ENCODE measurements at places on chromosomes 7 and 10.

DNA sequence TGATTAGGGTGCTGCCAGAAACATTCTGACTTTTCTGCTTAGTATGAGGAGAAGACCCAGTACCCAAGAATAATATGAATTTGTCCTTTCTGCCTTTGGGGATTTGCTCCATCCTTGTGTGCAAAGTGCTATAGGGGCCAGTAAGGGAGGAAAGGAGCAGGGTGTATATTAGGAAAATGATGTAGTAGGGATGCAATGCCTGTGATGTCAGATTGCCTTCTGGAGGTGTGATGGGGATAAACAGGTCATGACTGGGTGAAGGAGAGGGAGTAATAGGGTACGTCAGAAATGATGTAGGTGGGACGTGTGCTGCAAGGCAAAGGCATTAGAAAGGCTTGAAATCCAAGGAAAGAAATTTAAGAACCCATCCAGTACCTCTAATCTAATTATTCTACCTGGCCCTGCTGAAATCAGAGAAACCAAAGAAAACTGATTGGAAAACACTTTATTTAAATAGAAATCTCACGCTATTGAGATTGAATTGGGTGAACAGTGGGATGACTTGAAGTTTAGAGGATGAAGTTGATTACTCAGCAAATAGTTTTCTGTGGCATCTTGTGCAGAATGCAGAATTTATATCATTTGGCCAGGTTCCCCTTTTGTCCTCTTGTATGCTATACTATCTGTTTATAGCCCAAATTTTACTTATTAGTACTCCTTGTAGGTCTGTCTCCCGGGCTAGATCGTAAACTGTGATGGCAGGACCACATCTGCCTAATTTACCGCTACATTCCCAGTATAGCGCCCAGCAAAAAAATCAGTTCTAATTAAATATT lies 503.9 kb downstream of the SUGCT start:
- no peak for DNase-seq
- H3K27ac ChIP-seq = no peak overlapping the region
- no peaks in the 10 kb centered on the region for H3K36me3 ChIP-seq
- H3K4me1 ChIP-seq = no peaks in the 10 kb centered on the region
- H3K4me3 ChIP-seq = no peak overlapping the region

DNA sequence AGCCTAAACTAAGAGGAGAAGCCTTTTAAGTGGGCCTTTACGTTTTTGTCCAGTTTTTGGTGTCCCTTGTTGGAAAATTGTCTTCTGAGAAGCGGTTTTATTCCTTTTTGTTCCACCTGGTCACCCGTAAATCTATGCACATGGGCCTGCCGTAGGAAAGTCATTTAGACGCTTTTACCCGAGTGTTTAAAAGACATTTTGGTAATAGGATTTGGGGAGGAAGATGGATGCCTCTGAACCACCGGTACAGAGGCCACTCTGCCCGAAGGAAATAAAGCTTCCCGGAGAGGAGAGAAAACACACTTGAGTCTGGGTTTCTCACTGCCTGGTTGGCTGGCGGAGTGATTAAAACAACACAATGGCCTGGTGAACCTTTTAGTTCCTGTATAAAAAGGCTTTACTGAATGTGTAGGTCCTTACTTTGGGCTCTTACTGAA lies 760 bp downstream of the THNSL1 start:
- peak overlapping the region; percentile 85 for H3K27ac ChIP-seq
- H3K27me3 ChIP-seq = no peaks in the 10 kb centered on the region
- no peak for DNase-seq
- peaks cover 22% of the 10 kb centered on the region for H3K4me1 ChIP-seq

GRCh38 chr7:45150199-45150598 lies 7.4 kb upstream of the RAMP3 start:
- H3K27ac ChIP-seq = no peak overlapping the region
- no peak for DNase-seq
- H3K4me1 ChIP-seq = no peaks in the 10 kb centered on the region
- no peak overlapping the region for H3K4me3 ChIP-seq
- no peaks in the 10 kb centered on the region for H3K36me3 ChIP-seq
- H3K27me3 ChIP-seq = no peaks in the 10 kb centered on the region

GRCh38 chr10:78921895-78922294 lies 146.9 kb upstream of the ZMIZ1 start:
- no peak for DNase-seq
- H3K27ac ChIP-seq = no peak overlapping the region
- H3K4me1 ChIP-seq = no peaks in the 10 kb centered on the region
- H3K27me3 ChIP-seq = no peaks in the 10 kb centered on the region
- H3K36me3 ChIP-seq = no peaks in the 10 kb centered on the region

- peaks cover 24% of the 10 kb centered on the region for H3K36me3 ChIP-seq
- peaks cover 10% of the 10 kb centered on the region for H3K4me1 ChIP-seq
- no peaks in the 10 kb centered on the region for H3K27me3 ChIP-seq
- H3K4me3 ChIP-seq = no peak overlapping the region
- no peak for DNase-seq
Measured at GRCh38 chr7:44563171-44563679, 10.5 kb downstream of the DDX56 start.

- H3K27ac ChIP-seq = no peak overlapping the region
- H3K27me3 ChIP-seq = no peaks in the 10 kb centered on the region
- H3K4me3 ChIP-seq = no peak overlapping the region
- no peaks in the 10 kb centered on the region for H3K4me1 ChIP-seq
- no peaks in the 10 kb centered on the region for H3K36me3 ChIP-seq
- DNase-seq = no peak
Measured at GRCh38 chr10:51683031-51683691, 16.2 kb downstream of the CSTF2T start.

DNA sequence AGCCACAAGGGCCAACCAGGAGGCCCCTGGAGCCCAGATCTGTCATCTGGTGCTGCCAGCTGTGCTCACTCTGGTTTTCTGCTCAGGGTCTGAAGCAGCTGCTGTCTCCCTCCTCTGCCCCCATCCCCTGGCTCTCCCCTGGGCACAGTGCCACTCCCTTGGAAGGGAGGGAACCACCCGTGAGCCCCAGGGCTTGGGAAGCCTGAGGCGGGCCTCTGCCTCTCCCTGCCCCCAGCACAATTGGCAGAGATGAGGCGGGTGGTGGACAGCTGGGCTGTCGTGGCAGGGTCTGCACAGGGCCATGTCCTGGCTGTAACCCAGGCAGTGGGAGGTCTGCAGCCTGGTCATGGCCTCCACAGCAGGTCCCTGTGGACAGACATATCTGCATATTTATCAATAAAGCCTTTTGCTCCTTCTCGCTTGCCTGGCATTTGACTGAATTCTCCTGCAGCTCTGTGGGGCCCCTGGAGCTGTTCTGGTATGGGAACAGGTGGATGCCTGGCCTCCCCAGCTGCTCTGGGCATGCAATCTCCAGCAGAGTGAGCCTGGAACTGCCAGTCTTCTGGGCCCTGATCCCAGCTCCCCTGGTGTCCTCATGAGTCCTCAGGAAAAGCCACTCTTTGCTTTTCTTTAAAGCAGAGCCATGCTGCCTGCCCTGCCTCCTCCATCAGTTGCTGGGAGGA lies 1.6 kb upstream of the ANKRD2 start:
- no peak overlapping the region for H3K4me3 ChIP-seq
- no peak overlapping the region for H3K27ac ChIP-seq
- H3K36me3 ChIP-seq = no peaks in the 10 kb centered on the region
- no peaks in the 10 kb centered on the region for H3K4me1 ChIP-seq
- DNase-seq = no peak

GRCh38 chr10:484441-484924 lies 205.0 kb downstream of the DIP2C start:
- peak overlapping the region; percentile 40 for H3K4me3 ChIP-seq
- H3K4me1 ChIP-seq = no peaks in the 10 kb centered on the region
- no peaks in the 10 kb centered on the region for H3K27me3 ChIP-seq
- DNase-seq = peak; percentile 30
- H3K27ac ChIP-seq = peak overlapping the region; percentile 72

DNA sequence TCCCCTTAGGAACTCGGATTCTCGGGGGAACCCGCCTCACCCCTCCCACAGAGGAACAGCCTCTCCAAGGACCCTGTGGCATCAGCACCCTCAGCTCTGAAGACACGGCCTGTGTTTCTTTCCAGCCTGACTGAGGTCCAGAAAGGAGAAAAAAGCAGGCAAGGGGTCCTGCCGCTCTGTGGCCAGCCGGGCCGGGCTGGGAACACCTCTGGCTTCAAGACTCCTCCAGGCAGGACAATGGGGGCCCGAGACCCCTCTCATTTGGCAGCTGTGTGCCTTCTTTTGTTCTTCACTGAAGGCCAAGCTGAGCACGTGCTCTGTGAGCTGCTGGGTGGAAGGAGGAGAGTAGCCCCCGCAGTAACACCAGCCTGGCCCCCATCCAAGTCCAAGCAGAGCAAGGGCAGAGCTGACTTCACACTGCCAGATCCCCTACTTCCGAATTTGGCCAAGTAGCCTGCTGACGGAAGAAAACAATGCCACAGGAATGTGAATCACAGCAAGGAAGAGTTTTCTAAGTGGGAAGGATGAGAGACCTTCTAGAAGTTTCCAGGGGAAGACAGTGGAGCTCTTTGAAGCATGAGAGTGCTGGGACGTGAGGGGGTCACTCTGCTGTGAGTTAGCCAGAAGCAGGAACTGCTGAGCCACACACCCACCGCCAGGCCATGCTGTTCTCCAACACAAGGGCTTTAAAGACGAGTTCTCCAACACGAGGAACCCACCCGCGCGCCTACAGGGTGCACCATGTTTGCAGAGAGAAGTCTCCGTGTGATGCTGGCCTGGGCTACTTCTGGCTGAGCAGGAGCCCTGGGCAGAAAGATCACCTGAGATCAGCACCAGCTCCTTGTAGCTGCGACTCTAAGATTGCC lies 3.1 kb downstream of the CNPY1 start:
- no peaks in the 10 kb centered on the region for H3K36me3 ChIP-seq
- no peaks in the 10 kb centered on the region for H3K27me3 ChIP-seq
- no peaks in the 10 kb centered on the region for H3K4me1 ChIP-seq
- H3K27ac ChIP-seq = no peak overlapping the region

DNA sequence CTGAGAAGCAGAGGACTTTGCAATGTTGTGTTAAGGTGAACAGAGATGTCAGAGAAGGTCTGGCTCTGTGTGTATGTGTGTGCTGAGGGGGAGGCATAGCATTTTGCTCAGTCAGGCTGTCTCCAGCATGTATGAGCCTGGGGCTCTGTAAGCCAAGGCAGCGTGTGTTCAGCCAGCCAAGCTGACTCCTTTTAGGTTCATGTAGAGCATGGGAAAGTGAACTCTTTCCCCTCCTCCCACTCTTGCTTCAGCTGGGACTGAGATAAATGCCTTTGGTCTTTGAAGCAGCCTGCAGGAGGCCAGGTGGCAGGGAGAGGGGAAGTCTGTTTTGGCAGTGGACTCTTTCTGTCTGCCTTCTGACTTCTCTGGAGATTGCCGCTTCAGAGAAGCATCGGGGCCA lies 3.8 kb downstream of the SFXN2 start:
- no peak overlapping the region for H3K27ac ChIP-seq
- H3K36me3 ChIP-seq = no peaks in the 10 kb centered on the region
- DNase-seq = no peak

- no peak overlapping the region for H3K27ac ChIP-seq
- no peak for DNase-seq
- no peak overlapping the region for H3K4me3 ChIP-seq
- H3K27me3 ChIP-seq = no peaks in the 10 kb centered on the region
Measured at GRCh38 chr7:93359520-93360198, 127.5 kb downstream of the VPS50 start.

- H3K27me3 ChIP-seq = no peaks in the 10 kb centered on the region
- H3K4me1 ChIP-seq = no peaks in the 10 kb centered on the region
- H3K4me3 ChIP-seq = no peak overlapping the region
Measured at GRCh38 chr10:60044242-60044641, 137.9 kb upstream of the CCDC6 start.

DNA sequence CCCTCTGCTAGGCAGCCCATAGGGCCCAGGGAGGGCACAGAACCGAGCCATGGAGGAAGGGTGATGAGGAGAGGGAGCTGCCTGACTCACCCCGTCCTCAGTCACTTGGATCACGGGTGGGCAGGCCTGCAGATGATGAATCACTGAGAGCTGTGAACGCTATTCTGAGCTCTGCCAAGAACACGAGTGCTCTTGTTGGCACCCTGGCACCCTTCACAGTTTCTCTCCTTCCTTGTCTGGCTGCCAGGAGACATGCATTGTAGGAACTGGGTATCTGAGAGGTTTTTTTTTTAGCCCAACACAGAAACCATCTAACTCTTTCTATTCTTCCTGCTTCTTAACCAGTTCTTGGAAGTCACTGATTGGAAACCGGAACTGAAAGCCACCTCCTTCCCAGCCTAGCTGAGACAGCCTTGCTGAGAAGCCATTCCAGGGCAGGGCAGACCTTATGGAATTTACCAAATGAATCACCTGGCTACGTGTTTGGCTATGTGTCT lies 82.1 kb downstream of the SLC37A3 start:
- H3K27ac ChIP-seq = no peak overlapping the region
- H3K4me3 ChIP-seq = no peak overlapping the region
- DNase-seq = no peak
- no peaks in the 10 kb centered on the region for H3K4me1 ChIP-seq
- H3K27me3 ChIP-seq = no peaks in the 10 kb centered on the region
- H3K36me3 ChIP-seq = no peaks in the 10 kb centered on the region

GRCh38 chr10:73867871-73868631 lies 6.3 kb downstream of the CAMK2G start:
- DNase-seq = no peak
- H3K4me3 ChIP-seq = no peak overlapping the region
- peaks cover 29% of the 10 kb centered on the region for H3K36me3 ChIP-seq
- H3K27me3 ChIP-seq = no peaks in the 10 kb centered on the region

GRCh38 chr10:90451283-90451682 lies 406.6 kb downstream of the HTR7 start:
- DNase-seq = no peak
- no peaks in the 10 kb centered on the region for H3K4me1 ChIP-seq
- H3K27ac ChIP-seq = no peak overlapping the region

- no peaks in the 10 kb centered on the region for H3K27me3 ChIP-seq
- no peaks in the 10 kb centered on the region for H3K4me1 ChIP-seq
- no peaks in the 10 kb centered on the region for H3K36me3 ChIP-seq
- no peak overlapping the region for H3K4me3 ChIP-seq
Measured at GRCh38 chr10:22803261-22803885, 89.0 kb upstream of the PIP4K2A start.

- H3K36me3 ChIP-seq = no peaks in the 10 kb centered on the region
- no peak for DNase-seq
Measured at GRCh38 chr10:74418285-74418872, 267.4 kb downstream of the ADK start.

DNA sequence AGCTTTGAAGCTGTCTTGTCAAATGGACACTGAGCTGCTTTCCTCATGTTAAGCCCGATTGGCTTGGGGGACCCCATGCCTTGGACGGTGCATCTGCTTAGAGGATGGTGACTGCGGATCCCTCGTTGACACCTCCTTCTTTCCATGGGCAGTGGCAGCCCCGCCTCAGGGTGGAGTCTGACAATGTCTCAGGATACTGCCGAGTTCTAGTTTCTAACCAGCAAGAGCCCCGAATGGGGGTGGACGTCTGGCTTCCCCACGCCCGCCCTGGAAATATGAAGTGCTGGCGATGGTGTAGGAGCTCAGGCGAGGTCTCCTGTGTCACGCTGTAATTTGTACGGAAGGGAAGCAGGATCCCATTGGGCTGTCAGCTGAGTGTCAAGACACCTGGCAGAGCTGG lies 106.2 kb upstream of the CTBP2 start:
- no peaks in the 10 kb centered on the region for H3K27me3 ChIP-seq
- no peak overlapping the region for H3K4me3 ChIP-seq
- no peak overlapping the region for H3K27ac ChIP-seq
- H3K36me3 ChIP-seq = no peaks in the 10 kb centered on the region
